C1 segment of cervical spinal cord (tissue), 14 donors: ENCODE measurements at places on chromosomes 2 and 18.

DNA sequence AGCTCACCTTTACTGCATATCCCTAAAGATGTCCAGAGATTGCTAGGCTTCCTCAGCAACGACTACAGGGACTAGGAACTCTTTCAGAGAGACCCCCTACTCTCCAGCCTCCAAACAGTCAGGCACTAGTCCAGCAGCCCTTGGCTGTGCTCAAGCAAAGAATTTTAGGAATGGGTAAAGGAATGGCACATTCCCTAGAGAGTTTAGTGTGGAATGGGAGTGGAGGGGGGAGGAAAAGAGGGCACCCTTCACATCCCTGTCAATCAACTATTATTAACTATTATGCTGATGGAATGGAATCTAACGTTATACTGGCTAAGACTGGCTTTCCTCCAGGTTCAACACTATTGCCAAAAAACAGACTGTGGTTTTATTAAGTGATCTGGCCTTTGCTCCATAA is 64.8 kb downstream of the IKZF2 start:
- no peak for DNase-seq

GRCh38 chr2:164060031-164060430 is 324.2 kb upstream of the FIGN start:
- no peak for DNase-seq

DNA sequence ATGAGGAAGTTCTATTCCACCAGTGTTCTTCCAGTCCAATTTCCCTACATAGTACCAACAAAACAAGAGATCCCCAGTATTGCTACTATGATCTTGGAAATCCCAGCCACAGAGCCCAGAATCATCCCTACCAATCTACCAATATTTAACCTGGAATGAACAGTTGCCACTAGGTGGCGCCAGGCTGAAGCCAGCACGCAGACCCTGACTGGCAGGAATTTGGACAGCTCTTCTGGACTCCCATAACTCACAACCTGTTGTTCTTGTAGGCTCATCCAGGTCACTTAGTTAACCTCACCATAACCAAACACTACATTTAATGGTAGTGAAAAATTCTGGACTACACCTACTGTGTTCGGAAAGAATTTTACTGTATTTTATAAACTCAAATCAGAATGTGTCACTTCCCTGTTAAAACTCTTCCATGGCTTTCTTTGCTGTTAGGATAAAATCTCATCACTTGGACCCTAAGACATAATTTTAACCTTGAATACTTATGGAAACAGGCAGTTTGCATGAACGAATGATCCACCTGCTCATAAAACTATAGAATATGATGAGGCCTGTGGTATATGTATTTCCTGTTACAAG is 59.8 kb upstream of the SLC38A11 start:
- peak; percentile 62 for DNase-seq

DNA sequence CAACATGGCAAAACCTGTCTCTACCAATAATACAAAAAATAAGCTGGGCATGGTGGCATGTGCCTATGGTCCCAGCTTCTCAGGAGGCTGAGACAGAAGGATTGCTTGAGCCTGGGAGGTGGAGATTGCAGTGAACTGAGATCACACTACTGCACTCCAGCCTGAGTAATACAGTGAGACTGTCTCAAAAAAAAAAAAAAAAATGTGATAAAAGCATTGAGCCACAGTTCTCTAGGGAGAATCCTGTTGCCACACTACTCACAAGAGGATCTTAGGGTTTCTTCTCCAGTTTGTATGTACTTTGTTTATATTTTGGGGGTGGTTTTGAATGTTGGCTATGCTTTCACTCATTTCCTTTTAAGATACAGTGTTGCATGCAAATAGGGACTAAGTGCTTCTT is 62.0 kb downstream of the TMEM185B start:
- no peak for DNase-seq

GRCh38 chr2:150125188-150125587 is 362.3 kb downstream of the RND3 start:
- DNase-seq, result no peak

GRCh38 chr18:53551868-53552426 is 672.5 kb downstream of the MBD2 start:
- no peak for DNase-seq

DNA sequence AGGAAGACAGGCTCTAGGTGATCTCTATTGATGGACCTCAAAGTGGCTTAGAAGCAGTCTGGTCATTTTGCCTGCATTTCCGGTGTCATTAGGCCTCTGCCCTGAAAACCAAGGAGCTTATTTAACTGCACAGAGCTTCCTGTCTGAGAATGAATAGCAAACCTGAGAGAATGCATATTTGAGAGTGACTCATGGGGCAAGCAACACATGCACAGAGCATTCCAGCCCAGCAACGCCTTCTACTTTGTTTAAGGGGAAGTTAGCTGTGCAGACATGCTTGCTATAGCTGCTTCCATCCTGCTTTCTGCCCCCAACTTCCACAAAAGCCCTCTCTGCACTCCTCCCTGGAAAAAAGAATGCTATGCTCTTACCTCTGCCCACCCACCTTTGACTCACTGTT is 232.8 kb downstream of the GRB14 start:
- DNase-seq, result no peak

DNA sequence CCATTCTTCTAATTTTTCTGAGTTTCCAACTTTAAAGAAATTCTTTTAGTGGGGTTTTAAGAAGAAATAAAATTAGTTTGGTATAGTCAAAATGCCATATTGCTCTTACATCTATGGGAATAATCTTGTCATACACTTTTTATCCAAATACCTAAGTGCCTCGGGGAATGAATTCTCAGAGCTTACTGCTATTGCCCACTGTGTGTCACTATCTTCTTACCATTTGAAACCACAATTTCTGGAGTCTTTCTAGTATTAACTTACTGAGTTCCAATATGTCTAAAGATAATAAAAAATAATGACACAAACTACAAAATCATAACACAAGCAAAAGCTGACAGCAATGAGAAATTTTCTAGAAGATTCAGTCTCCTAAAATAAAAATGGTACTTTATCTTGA is 23.7 kb upstream of the DNAH6 start:
- DNase-seq, result no peak

GRCh38 chr2:188292348-188293239 is 920 bp downstream of the GULP1 start:
- DNase-seq, result peak; percentile 10

DNA sequence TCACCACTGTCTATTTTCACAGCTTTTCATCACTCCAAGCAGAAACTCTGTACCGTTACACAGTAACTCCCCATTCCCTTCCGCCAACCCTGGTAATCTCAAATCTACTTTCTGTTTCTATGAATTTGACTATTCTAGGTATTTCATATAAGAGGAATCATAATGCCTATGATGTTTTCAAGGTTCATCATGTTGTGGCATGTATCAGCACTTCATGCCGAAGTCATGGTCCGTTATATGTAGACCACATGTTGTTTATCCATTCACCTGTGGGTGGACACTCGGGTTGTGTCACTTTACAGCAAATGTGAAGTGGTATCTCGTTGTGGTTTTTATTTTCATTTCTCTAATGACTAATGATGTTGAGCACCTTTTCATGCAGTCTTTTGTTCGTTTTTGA is 21.6 kb downstream of the CPSF3 start:
- no peak for DNase-seq

DNA sequence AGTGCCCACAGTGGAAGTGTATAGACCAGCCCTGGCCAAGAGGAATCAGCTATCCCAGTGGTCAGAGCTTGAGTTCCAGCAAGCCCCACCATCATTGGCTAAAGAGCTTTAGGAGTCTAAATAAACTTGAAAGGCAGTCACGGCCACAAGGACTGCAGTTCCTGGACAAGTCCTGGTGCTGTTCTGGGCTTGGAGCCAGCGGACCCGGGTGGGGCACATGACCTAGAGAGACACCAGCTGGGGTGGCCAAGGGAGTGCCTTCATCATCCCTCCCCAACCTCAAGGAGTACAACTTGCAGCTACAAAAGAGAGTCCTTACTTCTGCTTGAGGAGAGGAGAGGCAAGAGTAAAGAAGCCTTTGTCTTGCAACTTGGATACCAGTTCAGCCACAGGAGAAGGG is 439.8 kb upstream of the TMEFF2 start:
- no peak for DNase-seq

- no peak for DNase-seq
Observed at GRCh38 chr2:182668671-182669070, 47.4 kb upstream of the DNAJC10 start.

DNA sequence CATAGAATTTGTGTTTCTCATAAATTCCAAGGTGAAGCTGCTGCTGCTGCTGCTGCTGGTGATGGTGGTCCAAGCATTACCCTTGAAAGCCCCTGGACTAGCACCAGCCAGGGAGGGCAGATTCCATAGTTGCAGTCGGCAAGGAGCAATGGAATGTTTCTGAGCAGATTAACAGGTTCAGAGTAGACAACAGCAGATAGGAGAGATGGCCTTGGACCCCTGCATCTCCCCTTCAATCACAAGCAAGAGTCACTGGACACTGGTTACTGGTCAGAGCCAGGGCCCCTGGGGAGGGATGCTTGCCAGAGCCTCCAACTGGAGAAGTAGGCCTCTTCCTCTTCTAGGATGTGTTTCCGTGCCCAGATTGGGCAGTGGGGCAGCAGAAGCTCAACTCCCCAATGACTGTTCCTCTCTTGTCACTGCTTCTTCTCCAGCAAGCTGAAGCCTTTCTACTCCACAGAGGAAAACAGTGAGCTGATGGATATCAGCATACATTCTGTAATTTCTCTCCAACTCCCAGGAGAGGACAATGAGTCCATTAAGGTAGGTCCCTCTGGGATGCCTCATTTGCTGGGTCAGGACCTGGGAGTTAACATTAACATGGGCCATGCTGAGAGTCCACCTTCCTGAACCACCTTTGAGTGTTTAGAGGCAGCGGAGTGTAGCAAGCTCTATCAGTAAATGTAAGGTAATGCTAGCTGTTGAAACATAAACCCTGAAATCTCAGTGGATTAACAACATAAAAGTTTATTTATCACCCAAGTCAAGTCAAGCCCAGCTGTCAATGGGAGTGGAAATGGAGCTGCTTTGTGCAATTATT is 35.3 kb downstream of the MROH2A start:
- DNase-seq, result no peak

DNA sequence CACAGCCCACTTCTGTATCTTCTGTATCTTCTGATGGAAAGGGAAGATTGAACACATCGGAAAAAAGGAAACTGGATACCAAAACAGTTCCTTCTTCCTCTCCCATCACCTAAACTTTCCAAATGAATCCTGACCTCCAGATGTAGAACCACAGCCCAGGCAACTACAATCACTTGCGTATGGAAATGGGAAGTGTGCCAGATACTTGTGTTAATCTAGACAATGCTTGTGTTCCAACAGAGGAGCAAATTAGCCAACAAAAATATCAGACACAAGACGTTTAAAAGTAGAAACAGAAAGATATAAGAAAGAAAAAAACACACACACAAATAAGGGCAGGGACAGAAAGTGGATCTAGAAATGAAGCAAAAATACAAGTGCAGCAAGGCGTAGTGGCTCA is 31.4 kb upstream of the DUSP2 start:
- no peak for DNase-seq

GRCh38 chr2:88692187-88692586 is 714 bp downstream of the RPIA start:
- DNase-seq, result no peak

DNA sequence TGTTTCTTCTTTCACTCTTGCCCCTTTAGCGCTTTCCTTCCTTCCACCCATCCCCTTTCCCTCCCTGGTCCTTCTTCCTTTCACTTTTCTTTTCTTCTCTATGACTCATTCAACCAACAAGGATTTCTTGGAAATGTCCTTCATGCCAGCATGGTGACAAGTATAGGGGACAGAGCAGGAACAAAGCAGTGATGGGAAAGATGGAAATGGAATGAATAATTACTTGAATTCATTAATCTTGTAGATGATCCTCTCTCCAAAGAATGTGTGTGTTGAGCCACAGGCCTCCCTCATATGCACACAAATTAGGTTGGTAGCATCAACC is 1.5 kb downstream of the VAMP5 start:
- DNase-seq, result no peak

DNA sequence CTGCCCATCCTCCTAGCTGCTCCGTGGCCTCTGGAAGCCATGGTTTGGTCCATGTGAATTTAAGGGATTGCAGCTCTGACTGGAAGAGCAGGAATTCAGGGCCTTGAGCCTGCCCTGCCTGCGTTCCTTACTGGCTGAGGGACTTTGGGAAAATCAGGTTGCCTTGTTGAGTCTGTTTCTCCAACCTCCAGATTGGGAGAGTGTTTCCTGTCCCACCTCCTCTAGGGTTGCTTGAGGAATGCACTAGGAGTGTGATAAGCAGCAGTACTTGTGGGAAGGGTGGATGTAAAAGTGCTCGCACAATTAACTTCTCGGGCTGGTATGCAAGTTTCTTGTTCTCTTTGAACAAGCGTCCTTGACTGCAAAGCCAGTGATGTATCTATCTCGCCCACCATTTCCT is 84.4 kb upstream of the YWHAQ start:
- DNase-seq, result no peak

DNA sequence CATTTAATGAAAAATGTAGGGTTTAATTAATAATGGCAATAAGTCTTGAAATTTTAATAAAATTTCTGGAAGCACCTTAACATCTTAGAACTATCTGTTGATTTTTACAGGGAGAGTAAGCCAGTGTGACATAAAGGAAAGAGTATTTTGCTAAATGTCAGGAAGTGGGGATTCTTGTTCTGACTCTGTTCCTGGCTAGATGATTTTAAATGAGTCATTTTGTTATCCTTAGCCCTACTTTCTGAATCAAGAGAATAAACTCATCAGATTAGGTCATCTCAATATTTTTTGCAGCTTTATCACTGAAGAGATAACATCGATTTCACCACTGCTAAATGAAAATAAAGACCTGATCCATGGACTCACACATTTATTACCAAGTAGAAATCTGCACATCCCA is 377.5 kb upstream of the CYRIA start:
- no peak for DNase-seq

- DNase-seq, result no peak
Observed at GRCh38 chr2:237353215-237353614, 60.7 kb downstream of the COL6A3 start.

- no peak for DNase-seq
Observed at GRCh38 chr2:234826681-234827080, 125.1 kb upstream of the SH3BP4 start.

- no peak for DNase-seq
Observed at GRCh38 chr2:126657148-126657635, 1.2 kb downstream of the GYPC start.

GRCh38 chr2:164066095-164066494 is 330.3 kb upstream of the FIGN start:
- no peak for DNase-seq

GRCh38 chr2:31469648-31470047 is 55.1 kb upstream of the XDH start:
- DNase-seq, result no peak

GRCh38 chr2:68994864-68995263 is 18.1 kb upstream of the ANTXR1 start:
- no peak for DNase-seq

DNA sequence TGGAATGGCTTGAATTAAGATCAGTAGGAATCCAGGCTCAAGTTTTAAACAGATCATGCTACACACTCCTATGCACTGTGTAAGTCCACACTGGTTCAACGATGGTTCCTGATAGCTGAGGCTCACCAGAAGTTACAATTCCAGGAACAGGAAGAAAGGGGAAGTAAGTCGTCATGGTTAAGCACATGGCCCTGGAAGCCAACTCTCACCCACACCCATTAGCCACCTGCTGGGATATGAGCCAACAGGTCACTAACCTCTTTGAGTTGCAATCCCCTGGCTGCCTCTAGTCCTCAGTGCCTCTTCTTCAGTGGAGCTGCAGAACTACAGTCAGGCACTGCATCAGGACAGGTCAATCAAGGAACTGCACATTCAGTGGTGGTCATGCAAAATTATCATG is 133.5 kb downstream of the TMEM182 start:
- no peak for DNase-seq

GRCh38 chr2:9222239-9222892 is 15.8 kb downstream of the ASAP2 start:
- no peak for DNase-seq
